DMS79 treated with DMSO at 0.1 percent for 48 hours (cell line): ENCODE measurements at places on chromosomes 3 and 15.

GRCh38 chr15:56794553-56795329 is 61.4 kb upstream of the ZNF280D start:
- DNase-seq, result no peak

DNA sequence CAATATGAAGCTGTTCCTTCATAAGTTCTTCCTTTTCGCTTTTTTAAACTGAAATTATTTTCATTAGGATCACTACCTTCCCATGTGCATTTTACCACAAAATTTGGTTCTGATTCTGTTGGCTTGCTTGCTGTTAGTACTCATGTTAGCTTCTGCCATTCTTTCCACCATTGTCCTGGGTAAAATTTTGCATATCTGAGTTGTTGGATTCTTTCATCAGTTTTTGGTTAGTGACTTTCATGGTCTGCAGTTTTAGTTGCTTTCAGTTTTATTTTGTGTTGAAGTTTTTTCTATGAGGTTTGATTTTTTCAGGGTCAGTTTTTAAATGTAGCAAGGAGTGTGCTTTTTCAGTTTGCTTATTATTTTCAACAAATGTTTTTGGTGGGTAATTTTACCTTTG is 71.9 kb downstream of the SMAD3 start:
- DNase-seq, result no peak

DNA sequence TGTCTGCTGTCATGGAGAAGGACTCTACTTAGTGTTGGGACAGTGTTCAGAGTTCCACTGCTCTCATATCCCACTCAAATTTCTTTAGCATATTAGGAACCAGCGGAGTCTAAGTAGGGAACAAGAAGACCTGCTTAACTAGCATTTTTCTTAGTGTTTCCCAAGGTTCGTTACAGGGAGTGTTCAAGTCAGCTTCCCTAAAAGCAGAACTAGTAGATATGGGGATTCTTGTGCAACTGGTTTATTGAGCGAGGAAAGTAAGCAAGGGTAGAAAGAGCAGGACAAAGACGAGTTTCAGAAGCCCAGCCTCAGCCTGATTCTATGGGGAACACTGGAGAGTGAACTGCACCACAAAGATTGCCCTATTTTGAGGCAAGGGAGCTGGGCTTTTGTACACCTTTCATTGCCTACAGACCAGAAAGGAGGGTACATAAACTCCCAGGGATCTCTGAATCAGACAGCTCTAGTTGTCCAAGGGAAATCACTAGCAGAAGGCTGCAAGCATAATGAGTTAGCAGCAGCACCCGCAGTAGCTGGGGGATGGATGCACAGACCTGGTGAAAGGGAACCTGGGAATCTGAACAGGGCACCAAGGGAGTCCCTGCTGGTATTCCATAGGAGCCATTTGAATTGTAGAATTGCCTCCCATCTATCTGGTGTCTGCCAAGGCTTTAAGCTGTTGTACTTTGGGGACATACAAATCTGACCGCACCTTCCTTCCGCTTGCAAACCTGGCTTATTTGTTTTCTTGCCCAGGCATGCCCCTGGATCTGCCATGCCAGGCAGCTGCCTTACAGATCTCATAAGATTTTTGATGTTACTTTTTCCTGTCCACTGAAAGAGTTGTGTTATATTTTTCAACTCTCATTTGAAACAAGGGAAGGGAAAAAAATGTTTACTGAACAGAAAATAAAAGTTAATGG is 15.1 kb downstream of the CMTM7 start:
- DNase-seq, result peak; percentile 43

GRCh38 chr3:156459434-156459833 is 95.5 kb downstream of the SSR3 start:
- DNase-seq, result no peak

DNA sequence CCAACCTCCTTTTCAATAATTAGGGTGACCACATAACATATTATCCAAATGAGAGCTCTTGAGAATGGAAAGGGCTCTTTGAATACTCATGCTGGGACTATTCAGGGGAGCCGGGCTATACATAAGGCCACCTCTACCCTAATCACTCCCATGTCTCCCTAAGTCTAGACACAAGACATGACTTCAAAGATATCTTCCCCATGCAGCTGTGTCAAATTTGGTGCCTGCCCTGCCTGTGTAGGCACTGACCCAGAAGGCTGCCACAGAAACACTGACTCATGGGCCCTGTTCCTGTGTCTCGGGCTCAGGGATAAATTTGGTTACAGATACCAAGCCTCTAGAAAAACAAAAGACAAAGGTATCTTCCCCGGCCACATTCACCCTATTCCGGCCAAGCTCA is 70.3 kb downstream of the MYLK start:
- no peak for DNase-seq

DNA sequence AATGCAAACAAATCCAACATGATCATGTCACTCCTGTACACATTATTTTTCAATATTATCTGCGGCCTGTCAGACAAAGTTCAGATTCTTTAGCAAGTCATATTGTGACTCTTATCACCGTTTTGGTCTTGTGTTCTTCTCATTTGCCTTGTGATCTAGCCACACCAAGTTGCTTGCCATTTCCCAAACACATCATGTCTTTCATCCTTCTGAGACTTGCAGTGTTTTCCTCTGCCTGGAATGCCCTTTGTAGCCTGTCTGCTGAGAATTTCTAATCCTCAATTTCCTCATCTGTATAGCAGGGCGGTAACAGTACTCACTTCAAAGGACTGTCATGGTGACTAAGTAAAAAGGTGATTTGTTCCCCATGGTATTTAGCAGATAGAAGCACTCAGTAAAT is 135.0 kb downstream of the GREM1 start:
- DNase-seq, result no peak

- no peak for DNase-seq
These were observed 7.4 kb downstream of the A4GNT start for GRCh38 chr3:138124706-138125355.

DNA sequence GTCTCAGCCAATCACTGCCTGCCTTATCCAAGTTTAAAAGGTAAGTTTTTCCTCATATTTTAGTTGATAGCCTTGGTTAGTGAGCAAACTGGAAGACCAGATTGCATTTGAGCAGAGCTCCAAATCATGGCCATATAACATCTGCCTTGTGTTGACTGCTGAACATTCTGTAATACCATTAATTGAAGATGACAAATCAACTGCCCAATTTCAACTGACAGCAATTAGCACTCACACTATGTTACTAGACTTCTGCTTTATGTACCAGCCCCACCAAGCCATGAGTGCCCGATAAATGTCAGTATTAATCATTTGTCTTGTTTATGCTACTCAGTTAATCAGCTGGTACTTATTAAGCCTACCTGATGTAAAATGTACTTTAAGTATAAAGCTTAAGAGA is 83.1 kb downstream of the CGGBP1 start:
- no peak for DNase-seq

- DNase-seq, result no peak
These were observed 216.0 kb upstream of the ZBTB20 start for GRCh38 chr3:115363071-115363470.

GRCh38 chr3:194720048-194720447 is 34.4 kb downstream of the FAM43A start:
- DNase-seq, result peak; percentile 100

DNA sequence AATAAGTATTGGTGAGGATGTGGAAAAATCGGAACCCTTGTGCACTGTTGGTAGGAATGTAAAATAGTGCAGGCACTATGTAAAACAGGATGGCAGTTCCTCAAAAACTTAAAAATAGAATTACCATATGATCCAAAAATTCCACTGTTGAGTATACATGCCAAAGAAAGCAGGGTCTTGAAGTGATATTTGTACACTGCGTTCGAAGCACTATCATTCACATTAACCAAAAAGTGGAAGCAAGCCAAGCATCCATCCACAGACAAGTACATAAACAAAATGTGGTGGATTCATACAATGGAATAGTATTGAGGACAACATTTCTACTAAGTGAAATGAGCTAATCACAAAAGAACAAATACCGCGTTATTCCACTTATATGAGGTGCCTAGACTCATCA is 200.7 kb downstream of the TJP1 start:
- no peak for DNase-seq

GRCh38 chr3:194040516-194041273 is 95.3 kb upstream of the HES1 start:
- no peak for DNase-seq

DNA sequence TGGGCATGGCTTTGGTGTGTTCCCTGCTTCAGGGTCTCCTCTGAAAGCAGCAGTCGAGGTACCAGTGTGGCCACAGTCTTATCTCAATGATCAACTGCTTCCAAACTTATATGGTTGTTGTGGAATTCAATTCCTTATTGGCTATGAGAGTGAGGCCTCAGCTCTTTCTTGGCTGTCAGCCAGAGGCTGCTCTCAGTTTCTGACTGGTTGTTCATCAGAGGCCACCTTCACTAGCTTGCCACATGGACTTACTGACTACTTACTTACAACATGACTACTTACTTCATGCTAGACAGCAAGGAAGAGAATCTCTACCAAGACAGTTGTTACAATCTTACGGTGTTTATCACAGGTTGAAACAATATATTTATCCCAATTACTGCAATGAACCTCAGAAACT is 789.2 kb downstream of the DIPK2A start:
- no peak for DNase-seq

DNA sequence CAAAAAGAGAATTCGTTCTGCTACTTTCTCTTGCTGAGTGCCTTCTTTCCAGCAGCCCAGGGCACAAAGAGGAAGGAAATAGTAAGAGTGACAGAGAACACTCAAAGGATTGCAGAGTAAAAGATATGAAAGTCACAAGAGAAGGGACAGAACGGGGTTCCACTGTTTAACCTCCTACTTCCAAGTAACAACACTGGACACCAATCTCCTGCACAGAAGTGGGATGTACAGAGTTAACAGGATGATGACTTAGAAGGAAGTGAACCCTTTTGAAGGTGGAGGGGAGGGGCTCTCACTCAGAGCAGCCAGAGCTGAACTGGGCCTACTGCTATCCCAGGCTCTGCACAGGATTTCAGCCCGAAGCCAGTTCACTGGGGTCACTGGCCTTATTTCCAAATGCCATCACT is 130.1 kb upstream of the PRICKLE2 start:
- no peak for DNase-seq

DNA sequence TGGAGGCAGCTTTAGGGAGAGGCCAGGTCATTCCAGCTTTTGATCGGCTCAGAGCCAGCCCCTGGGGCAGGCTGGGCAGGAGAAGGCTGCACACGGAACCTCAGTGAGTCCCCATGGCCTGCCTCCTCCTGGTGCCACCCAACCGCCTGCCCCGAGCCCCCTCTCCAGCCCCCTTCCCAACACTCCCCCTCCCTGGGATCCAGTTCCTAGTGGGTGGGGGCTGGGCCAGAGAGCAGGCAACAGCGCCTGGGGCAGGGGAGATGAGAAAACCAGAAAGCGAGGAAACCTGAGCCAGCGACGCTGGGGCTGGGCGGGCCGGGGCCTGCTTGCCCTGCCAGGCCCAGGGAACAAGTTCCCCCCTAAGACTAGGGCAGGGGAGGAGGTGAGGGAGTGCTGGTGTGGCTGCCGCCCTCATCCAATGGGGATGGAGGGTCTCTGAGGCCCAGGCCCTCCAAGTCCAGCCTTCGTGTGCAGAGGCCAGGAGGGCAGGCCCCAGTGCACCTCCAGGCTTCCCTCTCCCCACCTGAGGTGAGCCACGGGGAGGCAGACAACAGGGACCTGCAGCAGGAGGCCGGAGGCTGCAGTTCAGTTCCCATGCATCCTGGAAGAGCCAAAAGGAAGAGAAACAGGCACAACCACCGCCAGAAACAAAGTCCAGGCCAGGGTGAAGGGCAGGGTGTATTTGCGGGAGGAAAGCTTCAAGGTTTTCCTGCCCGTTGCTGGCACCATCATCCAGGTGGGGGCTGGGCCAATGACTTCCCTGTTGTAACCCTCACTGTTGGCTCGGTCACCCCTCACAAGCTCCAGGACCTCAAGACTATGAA is 4.0 kb upstream of the SEMA3F start:
- peak; percentile 4 for DNase-seq

- DNase-seq, result no peak
These were observed 1274.4 kb upstream of the EPHA6 start for GRCh38 chr3:95539950-95540483.

DNA sequence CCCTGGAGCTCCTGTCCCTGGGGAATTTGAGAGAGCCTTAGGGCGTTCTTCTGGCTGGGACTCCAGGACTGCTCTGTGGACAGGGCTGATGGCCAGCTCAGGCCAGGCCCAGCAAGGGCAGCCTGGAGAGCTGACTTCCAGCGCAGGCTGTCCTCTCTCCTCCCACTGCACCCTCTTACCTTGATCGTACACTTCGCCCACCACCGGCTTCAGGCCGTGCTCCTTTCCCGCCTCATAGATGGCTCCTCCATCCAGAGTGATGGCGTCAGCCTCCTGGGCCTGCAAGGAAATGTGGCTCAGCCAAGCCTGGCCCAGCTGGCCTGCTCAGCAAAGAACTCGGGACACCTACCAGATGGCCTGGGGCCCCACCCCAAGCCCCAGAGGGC is 3.1 kb downstream of the MELTF start:
- no peak for DNase-seq

- DNase-seq, result no peak
These were observed 161.3 kb upstream of the SLC2A2 start for GRCh38 chr3:171187706-171188290.

DNA sequence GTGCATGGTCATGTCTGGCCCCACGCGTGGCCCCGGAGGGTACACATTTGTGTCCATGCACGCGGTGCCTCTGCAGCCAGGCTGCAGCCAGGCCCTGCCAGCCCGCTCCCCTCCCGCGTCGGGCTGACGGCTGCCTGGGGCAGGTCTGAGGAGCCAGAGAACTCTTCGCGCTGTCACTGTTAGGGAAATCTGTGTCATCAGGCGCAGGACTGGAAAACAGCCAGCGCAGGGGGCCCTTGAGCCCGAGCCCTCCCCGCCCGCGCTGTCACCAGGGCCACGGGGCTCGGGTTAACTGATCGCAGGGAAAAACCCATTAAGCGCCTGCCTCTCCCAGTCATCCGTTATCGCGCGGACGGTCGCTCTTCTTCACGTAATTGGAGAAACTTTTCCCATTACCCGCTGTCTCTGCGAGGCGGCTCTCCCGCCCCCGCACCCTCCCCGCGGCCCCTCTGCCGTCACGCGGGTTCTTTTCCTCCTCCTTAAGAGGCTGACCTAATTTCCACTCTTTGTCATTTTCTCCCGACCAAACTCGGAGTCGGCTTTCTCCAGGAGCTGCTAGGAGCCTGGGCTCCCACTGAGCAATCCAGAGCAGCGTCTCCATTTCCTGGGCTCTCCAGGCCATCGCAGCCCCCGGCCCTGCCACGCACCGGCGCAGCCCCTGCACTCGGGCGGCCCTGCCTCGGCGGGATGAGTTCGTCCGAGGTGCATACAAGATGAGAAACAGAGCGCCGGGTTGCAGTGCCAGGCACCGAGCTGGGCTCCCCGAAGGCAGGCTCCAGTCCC is 57.5 kb upstream of the PRR23E start:
- peak; percentile 54 for DNase-seq

DNA sequence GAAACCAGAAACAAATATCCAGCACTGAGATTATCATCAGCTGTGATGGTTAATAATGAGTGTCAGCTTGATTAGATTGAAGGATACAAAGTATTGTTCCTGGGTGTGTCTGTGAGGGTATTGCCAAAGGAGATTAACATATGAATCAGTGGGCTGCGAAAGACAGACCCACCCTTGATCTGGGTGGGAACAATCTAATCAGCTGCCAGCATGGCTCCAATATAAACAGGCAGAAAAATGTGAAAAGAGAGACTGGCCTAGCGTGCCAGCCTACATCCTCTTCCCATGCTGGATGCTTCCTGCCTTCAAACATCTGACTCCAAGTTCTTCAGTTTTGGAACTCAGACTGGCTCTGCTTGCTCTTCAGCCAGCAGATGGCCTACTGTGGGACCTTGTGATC is 869.5 kb downstream of the SI start:
- no peak for DNase-seq

GRCh38 chr3:108292450-108292849 is 3.9 kb upstream of the HHLA2 start:
- DNase-seq, result no peak
